SK-MEL-5 (cell line): ENCODE measurements at places on chromosomes 3 and 15. TPM values are rescaled to one million over a fixed set of nuclear protein-coding genes. Genes with fewer than 3 reads are reported as not detected.

GRCh38 chr3:64756398-64756986 lies 68.7 kb upstream of the ADAMTS9 start:
- DNase-seq = no peak

DNA sequence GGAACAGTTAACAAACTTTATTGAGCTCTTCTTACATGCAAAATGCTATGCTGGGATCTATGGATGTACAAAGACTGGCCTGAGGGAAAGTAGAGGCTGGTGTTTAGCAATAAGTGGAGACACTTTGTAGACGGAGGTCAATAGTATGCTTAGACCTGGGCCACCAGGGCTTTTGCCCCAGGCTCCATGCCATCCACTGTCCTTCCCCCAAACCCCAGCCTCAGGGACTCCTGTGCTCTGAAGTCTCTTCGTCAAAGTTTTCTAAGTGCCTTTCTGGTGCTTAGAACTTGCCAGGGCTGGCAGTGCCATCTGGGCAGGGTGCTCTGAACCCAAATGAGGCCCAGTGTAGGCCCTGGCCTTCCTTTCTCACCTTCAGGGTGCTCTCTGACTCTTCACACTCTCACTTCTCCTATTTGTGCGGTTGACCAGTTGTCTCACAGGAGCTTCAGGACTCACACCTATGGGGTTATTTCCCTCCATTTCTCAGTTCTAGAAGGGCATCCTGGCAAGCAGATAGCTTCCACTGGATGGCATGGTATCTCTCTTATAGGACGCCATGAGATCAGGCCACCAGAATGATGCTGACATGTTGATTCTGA lies 21.8 kb upstream of the KCNAB1 start:
- DNase-seq = no peak

GRCh38 chr3:177924261-177924660 lies 612.0 kb upstream of the KCNMB2 start:
- no peak for DNase-seq

DNA sequence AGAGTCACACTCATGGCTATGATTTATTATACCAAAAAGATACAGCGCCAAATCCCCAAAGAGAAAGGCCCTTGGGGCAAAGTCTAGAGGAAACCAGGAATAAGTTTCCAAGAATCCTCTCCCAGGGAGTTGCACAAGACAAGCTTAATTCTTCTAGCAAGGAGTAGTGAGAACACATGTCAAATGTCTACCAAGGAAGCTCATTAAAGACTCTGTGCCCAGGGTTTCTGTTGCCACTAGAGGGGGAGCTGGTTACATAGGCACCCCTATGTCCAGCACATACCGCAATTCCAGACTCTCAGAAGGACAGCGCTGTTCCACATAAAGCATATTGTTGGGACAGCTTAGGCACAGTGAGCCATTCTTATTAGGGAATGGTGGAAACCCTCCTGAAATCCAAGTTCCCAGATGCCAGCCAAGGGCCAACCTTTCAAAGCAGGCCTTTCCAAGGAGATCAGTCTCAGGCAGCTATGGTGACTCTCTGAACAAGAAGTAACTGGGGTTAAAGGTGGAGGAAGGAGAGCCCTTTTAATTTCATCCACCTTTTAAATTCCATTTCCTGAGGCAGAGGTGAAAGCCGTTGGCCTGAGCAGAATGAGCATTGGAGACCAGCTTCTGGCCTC lies 194.2 kb downstream of the UACA start:
- DNase-seq = peak; percentile 74

DNA sequence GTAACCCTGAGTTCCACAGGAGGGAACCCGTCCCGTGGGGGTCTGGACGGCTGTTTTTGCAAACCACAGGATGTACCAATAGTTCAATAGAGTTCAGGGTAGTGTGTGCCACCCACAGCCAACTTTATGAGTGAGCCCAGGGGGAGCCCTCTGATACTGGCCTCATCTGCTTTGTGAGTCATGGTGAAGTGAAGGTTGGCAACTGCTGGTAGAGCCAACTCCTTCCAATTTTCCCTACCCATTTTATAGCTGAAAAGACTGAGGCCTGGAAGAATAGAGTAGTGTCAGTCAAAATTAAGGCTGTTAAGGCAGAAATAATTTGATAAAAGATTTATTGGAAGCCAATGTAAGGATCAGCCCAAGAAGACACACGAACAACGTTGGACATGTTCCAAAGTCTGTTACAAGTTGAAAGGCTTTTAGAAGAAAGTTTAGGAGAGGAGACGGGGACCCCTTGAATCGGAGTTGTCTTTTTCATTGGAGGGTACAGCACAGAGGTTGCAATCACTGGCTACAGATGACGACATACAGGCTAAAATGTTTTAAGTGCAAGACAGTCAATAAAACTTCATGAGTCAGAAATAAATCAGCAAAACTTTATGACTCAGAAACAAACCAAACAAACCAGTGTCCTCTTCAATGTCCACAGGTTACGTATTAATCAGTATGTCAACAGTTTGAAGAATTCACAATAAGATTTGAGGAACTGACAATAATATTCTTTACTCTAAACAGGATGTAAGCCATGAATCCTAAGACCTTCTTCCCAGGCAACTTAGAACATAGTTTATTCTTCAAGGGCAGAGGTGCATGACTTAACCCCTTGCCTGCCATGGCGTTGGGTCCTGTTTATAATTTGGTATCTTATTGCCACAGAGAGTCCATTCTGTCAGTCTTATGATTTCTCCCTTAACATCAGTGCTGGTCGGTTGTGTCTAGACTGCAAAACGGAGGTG lies 62.9 kb upstream of the NR2E3 start:
- no peak for DNase-seq

- no peak for DNase-seq
These were observed 349.4 kb upstream of the DCBLD2 start for GRCh38 chr3:99250821-99251355.

- DNase-seq = no peak
These were observed 38.0 kb downstream of the CCR3 start for GRCh38 chr3:46280105-46280797.

- no peak for DNase-seq
These were observed 102.4 kb downstream of the MSL2 start for GRCh38 chr3:136093771-136094170.

GRCh38 chr3:30688776-30689641 lies 82.6 kb downstream of the TGFBR2 start:
- DNase-seq = peak; percentile 84

EFCAB12 gene
- total RNA-seq = 0.08 TPM in 1 of 2 replicates, not detected in the other

GRCh38 chr15:33206366-33206765 lies 11.9 kb upstream of the FMN1 start:
- DNase-seq = no peak

ADAMTS9 gene
- total RNA-seq = 0.11 TPM in 1 of 2 replicates, not detected in the other

DNA sequence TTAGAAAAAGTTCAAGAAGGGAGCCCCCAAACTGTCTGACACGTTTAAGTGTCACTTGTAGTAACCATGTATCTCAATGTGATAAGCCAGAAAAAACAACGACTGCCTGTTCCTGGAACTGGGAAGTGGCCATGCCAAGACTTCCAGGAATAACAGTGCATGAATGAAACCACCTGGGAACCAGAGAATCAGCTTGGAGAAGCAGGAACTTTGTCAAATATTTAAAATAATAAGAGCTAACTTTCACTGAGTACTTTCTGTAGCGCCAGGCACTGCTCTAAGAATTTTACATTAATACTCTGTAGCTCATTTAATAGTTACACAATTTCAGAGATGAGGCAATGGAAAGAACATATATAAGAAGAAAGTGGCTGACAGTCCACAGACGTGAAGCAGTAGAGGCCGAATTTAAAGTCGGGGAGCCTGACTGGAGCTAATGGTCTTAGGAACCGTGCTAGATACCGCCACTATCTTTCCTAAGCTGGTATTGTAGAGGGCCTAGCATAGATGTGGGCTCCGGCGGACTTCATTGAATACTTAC lies 876 bp downstream of the PLSCR1 start:
- DNase-seq = peak; percentile 26

- no peak for DNase-seq
These were observed 188.5 kb upstream of the RBMS3 start for GRCh38 chr3:29092348-29092747.

DNA sequence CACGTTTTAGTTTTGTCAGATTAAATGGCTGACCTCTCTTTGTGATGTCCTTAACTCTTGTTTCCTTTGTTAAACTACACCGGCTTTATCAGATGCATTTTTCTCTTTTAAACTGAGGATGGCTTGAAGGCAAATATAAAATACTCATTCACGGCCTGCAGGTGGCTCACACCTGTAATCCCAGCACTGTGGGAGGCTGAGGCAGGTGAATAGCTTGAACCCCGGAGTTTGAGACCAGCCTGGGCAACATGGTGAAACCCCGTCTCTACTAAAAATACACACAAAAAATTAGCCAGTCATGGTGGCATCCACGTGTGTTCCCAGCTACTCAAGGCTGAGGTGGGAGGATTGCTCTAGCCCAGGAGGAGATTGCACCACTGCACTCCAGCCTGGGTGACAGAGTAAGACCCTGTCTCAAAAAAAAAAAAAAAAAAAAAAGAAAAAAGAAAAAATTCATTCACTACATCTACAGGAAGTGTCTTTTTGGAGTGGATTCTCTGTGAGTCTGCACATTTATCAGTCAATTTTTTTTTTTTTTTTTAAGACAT lies 34.7 kb upstream of the SACM1L start:
- no peak for DNase-seq

RTP1 gene
- not detected in 2 replicates for total RNA-seq

SENP8 gene
- total RNA-seq = 2.1 and 2.5 TPM in 2 replicates

DNA sequence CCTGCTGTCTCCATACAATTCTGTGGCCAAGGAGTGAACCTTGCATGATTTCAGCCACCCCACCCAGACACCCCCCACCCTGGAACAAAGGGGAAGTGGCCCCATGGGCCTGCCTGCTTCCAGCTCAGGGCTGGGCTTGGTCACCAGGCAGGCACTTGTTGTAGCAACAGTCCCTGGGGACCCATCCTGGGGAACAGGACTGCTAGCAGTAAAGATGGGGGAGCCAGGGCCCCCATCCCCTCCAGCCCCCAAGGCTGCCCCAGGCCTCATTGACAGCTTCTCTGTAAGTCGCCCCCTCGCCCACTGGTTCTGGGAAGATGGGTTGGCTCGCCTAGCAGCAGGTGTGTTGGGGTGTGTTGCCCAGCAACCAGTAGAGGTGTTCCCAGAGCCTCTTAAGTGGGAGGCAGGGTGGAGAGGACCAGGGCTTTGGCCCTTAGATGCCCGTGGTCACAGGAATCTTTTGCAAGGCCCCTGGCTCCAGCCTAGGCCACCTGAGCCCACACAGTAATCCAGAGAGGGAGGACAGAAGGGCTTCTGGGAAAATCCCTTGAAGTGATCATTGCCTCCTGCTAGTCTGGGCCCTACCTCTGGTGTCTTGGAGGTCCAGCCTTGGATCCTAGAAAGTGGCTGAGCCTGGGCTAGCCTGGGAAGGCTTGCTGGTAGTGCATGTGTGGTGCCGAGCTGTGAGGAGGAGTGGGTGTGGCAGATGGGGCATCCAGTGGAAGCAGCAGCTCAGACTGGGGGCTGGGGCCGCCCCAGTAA lies 48.9 kb downstream of the CYP11A1 start:
- DNase-seq = no peak

UROC1 gene
- total RNA-seq = 0.05 and 0.21 TPM in 2 replicates

LRTM1 gene
- not detected in 2 replicates for total RNA-seq

MST1R gene
- not detected in 2 replicates for total RNA-seq

GRCh38 chr3:65005486-65005885 lies 317.7 kb upstream of the ADAMTS9 start:
- no peak for DNase-seq

DNA sequence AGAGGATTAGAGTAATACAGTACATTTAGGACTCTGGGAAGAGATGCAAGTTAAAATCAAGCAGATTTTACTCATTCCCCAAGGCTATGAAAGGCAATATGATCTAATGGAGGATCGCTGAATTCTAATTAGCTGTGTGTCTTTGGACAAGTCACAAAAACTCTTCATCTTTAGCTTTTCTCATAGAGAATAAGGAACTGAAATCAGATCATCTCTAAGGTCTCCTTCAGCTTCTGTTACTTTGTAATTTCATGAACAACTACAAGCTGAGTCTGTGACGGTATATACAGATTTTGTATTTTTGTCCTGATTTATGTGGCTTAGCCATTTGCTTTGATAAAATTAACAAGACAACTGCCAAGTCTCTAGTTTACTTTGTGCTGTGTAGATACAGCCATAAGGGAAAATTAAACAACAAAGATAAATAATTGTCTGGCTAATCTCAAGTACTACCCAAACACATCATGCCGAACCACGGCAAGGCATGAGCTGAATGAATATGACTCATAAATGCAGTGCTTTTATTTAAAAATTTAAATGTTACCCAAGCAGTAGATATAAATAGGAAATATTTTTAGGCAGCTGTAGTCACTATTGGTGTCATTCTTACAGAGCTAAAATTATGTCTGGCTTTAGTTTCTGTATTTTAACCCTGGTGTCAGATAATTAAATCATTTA lies 81.5 kb downstream of the GAP43 start:
- DNase-seq = no peak

- DNase-seq = no peak
These were observed 109.7 kb upstream of the GADL1 start for GRCh38 chr3:31004025-31004678.
